ENCODE measurements at places on chromosomes 7 and 10. TPM values are rescaled to one million over a fixed set of nuclear protein-coding genes. Genes with fewer than 3 reads are reported as not detected.

The POT1 gene
- 16.0 TPM for total RNA-seq

The FFAR4 gene
- total RNA-seq = not detected

The LEP gene
- not detected for total RNA-seq

The RBM48 gene
- total RNA-seq = 7.7 TPM

The ABCB4 gene
- total RNA-seq = not detected

The COL13A1 gene
- total RNA-seq = 33.5 TPM

The TNKS2 gene
- total RNA-seq = 31.2 TPM

- H3K36me3 ChIP-seq = no peaks in the 10 kb centered on the region
- peaks cover 30% of the 10 kb centered on the region for H3K27me3 ChIP-seq
- H3K27ac ChIP-seq = no peak overlapping the region
- H3K4me1 ChIP-seq = no peaks in the 10 kb centered on the region
- DNase-seq = no peak
These were observed 248.5 kb downstream of the DNAJB6 start for GRCh38 chr7:157585113-157585861.

DNA sequence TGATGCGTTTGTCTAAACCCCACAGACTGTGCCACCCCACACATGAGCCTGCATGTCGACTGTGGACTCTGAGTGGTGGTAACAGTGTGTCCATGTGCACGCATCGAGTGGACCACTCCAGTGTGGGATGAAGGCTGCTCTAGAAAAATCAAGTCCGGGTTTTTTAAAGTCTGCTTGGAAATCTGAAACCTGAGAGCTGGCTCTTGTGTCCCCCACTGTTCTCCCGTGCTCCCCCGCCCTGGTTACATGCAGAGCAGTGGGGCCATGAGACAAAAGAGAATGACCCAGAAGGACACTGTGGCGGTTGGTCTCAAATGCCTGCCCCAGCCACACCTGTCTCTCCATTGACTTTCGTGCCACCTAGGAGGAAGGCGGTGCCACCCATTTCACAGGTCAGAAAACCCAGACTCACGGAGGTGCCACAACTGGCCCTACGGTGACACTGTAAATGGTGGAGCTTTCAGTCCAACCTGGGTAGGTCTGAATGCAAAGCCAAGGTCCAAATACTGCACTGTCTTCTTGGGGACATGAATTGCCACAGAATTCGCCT is 27.3 kb upstream of the PWWP2B start:
- no peak overlapping the region for H3K4me3 ChIP-seq
- H3K4me1 ChIP-seq = peaks cover 19% of the 10 kb centered on the region
- no peak for DNase-seq
- peaks cover 2% of the 10 kb centered on the region for H3K27me3 ChIP-seq
- peaks cover 10% of the 10 kb centered on the region for H3K36me3 ChIP-seq

DNA sequence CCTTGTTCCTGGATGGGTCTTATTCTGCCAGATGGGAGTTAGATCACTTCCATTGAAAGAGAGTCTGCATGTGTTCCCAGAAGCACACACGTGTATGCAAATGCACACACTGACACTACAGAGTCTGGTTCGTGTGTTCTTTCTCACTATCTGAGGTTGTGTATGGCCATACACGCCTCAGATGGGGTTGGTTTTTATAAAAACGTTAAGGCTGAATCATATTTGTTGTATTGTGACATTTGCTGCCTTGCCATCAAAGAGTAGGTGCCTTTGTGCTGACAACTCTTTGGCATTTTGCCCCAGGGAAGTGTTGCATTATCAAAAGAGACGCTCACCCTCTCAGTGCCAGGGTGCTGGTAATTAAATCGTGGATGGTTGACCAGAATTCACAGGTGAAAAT is 37.7 kb upstream of the HDAC9 start:
- peaks cover 25% of the 10 kb centered on the region for H3K4me1 ChIP-seq
- H3K36me3 ChIP-seq = no peaks in the 10 kb centered on the region
- no peak overlapping the region for H3K4me3 ChIP-seq
- DNase-seq = no peak
- H3K27me3 ChIP-seq = no peaks in the 10 kb centered on the region
- H3K27ac ChIP-seq = no peak overlapping the region

DNA sequence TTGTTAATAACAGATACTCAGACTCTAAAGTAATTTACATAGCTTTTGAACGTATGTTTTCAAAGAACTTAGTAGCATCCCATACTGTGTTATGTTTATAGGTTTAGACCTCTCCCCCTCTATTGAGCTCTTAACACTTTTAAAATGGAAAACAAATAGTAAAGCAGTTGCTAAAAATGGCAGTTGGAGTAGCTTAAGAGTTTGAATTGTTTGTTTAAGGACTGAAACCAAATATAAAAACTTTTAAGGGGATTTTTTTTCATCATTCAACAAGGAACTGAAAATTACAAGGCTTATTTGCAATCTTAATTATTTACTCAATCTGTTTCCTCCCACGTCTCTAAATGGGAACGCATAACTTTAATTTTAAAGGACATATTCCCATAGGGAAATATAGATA is 1.6 kb upstream of the SPAG6 start:
- no peak for DNase-seq
- no peak overlapping the region for H3K27ac ChIP-seq
- H3K27me3 ChIP-seq = peaks cover 45% of the 10 kb centered on the region
- H3K36me3 ChIP-seq = peaks cover 14% of the 10 kb centered on the region
- H3K4me1 ChIP-seq = peaks cover 17% of the 10 kb centered on the region
- H3K4me3 ChIP-seq = no peak overlapping the region

GRCh38 chr7:47795631-47796030 is 152.6 kb downstream of the PKD1L1 start:
- H3K27ac ChIP-seq = peak overlapping the region; percentile 96
- no peaks in the 10 kb centered on the region for H3K27me3 ChIP-seq
- peaks cover 21% of the 10 kb centered on the region for H3K36me3 ChIP-seq
- peak overlapping the region; percentile 72 for H3K4me3 ChIP-seq
- peaks cover 83% of the 10 kb centered on the region for H3K4me1 ChIP-seq

- H3K27me3 ChIP-seq = peaks cover 29% of the 10 kb centered on the region
- DNase-seq = no peak
- no peak overlapping the region for H3K4me3 ChIP-seq
- no peaks in the 10 kb centered on the region for H3K36me3 ChIP-seq
- H3K4me1 ChIP-seq = no peaks in the 10 kb centered on the region
These were observed 78.7 kb upstream of the ABI1 start for GRCh38 chr10:26939290-26939961.

- H3K27me3 ChIP-seq = peaks cover 18% of the 10 kb centered on the region
- no peaks in the 10 kb centered on the region for H3K36me3 ChIP-seq
- no peak overlapping the region for H3K27ac ChIP-seq
- H3K4me3 ChIP-seq = peak overlapping the region; percentile 70
- peaks cover 61% of the 10 kb centered on the region for H3K4me1 ChIP-seq
- DNase-seq = peak; percentile 30
These were observed 11.3 kb upstream of the KAZALD1 start for GRCh38 chr10:101050208-101051069.

DNA sequence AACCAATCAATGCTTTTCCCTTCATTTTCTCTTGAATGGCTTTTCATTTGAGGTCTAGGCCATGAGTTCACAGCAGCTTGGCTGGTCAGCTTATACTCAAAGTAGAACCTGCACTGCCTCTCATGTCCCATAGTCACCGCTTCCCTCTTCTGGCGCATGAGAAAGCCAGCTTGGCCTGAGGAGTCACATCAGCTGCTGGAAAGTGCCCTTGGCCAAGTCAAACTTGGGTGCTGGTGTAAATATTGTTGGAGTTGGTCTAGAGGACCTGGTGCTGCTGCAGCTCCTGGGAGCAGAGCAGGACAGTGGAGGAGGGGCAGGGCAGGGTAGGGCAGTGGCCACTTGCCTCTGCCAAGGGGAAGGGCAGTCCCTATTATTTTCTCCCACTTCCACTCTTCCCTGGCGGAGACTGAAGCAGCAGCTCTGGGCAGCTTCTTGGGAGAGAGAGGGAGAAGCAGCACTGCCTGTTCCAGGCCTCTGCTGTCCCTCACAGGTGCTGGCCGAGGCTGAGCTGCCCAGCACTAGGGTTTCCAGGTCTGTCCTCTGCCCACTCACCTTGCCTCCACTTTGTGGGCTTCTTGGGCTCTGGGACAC is 12.8 kb downstream of the UBE2D4 start:
- H3K27me3 ChIP-seq = no peaks in the 10 kb centered on the region
- DNase-seq = no peak
- H3K4me1 ChIP-seq = no peaks in the 10 kb centered on the region
- no peak overlapping the region for H3K27ac ChIP-seq
- H3K36me3 ChIP-seq = no peaks in the 10 kb centered on the region
- no peak overlapping the region for H3K4me3 ChIP-seq

DNA sequence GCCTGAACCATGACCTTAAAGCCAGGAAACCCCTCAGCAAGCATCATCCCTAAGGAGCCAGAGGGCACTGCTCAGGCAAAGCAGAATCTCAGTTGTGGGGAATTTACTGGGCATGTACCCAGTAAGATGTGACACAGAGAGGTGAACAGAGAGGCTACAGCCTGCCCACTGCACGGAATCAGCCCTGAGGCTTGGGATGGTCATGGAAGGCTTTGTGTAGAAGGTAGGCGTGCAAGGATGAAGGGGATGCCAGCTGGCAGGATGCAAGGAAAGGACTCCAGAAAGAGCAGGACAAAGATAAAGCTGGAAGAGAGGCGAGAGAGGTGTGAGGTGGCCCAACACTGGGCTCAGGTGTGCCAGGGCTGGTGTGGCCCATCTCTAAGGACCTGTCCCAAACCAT is 2.4 kb upstream of the AIFM2 start:
- peaks cover 32% of the 10 kb centered on the region for H3K4me1 ChIP-seq
- no peak for DNase-seq
- H3K27ac ChIP-seq = no peak overlapping the region
- H3K36me3 ChIP-seq = peaks cover 10% of the 10 kb centered on the region
- no peak overlapping the region for H3K4me3 ChIP-seq

- H3K4me1 ChIP-seq = no peaks in the 10 kb centered on the region
- H3K27me3 ChIP-seq = no peaks in the 10 kb centered on the region
- no peak for DNase-seq
- no peak overlapping the region for H3K27ac ChIP-seq
- H3K4me3 ChIP-seq = no peak overlapping the region
These were observed 333.9 kb downstream of the AUTS2 start for GRCh38 chr7:69932034-69932628.

- H3K4me1 ChIP-seq = peaks cover 85% of the 10 kb centered on the region
- H3K4me3 ChIP-seq = no peak overlapping the region
- H3K27ac ChIP-seq = no peak overlapping the region
- no peaks in the 10 kb centered on the region for H3K27me3 ChIP-seq
- H3K36me3 ChIP-seq = peaks cover 25% of the 10 kb centered on the region
- no peak for DNase-seq
These were observed 16.9 kb downstream of the KCNMA1 start for GRCh38 chr10:77620731-77621130.

DNA sequence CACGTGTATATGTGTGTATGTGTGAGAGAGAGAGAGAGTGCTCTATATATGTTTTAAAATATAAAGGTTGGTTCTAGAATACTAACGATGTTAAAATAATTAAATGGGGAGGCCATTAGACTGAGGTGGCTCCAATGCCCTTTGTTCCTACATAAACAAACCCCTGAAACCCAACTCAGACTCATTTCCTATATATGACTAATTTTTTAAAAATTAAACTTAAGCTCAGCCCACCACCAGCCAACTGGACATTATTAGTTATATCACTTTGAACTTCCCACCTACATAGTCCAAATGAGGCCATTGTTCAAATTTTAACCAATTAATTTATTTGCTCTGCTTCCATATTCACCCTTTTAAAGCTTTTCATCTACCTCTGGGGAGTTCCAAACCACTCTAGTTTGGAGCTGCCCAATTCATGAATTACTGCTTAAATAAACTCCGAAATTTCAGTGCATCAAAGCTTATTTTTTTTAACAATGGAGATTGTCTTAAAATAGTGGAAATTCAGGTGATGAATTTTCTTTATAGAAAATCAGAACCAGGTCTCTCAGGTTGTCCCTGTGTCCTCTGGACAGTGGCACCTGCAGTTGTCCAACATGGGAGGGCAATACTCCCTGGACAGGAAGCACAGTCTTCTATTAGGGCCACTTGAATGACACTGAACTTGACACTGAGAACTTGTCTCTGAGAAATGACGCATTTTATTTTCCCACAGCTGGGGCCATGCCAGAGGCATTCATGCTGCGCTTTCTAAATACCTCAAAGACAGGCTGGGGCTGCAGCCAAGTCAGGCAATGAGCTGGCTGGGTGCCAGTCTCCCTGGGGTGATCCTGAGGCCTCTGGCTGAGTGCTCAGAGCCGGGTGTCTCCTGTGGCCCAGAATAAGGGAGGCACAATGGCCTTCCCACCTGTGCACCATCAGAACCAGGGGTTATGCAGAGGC is 109.5 kb upstream of the TMEM72 start:
- H3K4me3 ChIP-seq = peak overlapping the region; percentile 75
- H3K36me3 ChIP-seq = no peaks in the 10 kb centered on the region
- H3K4me1 ChIP-seq = peaks cover 57% of the 10 kb centered on the region
- peak overlapping the region; percentile 85 for H3K27ac ChIP-seq
- peak; percentile 96 for DNase-seq

DNA sequence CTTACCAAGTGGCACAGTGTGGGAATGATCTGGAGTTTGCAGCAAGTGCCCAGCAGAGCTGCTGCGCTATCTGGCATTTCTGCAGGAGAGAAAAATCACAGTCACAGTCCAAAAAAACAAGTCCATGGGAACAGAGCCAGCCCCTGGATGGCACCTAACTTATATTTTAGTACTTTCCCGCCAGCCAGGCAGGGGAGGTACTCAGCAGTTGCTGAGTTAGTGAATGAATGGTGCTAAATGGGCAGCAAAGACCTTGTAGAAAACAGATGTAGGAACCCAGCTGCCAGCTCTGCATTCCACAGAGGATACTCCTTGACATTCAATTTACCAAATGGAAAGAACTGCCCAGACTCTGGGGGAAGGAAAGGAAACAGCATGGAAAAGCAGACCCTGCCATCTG is 54.5 kb downstream of the GSDME start:
- H3K27me3 ChIP-seq = no peaks in the 10 kb centered on the region
- no peak overlapping the region for H3K4me3 ChIP-seq
- peaks cover 47% of the 10 kb centered on the region for H3K4me1 ChIP-seq

DNA sequence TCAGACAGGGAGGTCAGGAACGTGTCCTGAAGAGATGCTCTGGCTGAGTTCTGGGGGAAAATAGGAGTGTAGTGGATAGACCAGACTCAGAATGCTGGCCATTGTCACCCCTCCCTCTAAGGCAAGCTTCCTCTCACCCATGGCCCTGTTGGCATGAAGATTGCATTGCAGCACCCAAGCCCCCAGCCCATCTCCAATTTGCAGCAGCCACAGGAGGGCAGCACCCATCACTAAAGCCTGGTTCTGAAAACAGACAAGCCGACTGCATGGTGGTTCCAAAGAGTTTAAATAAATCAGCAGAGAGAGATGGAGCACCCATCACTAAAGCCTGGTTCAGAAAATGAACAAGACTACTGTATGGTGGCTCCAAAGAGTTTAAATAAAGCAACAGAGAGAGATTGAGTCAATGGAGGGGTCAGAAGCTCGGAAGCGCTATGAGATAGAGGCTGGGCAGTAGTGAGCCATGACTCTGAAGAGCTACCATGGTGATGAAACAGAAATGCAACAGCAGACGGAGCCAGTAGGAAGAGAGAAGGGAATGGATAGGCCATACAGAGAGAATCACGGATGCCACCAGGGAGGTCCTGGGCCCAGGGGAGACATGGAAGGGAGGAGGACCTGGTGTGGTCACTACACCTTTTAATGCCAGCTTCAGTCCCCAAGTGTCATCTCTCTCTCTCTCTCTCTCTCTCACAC is 237.9 kb upstream of the MYO3A start:
- no peaks in the 10 kb centered on the region for H3K4me1 ChIP-seq
- DNase-seq = no peak
- H3K27me3 ChIP-seq = peaks cover 5% of the 10 kb centered on the region
